Upper lobe of right lung (tissue), 1 donor: ENCODE measurements at places on chromosomes 2 and 18. TPM values are rescaled to one million over a fixed set of nuclear protein-coding genes. Genes with fewer than 3 reads are reported as not detected.
A peak's percentile ranks its signal among the peaks of the same experiment; 100 is the strongest.

DNA sequence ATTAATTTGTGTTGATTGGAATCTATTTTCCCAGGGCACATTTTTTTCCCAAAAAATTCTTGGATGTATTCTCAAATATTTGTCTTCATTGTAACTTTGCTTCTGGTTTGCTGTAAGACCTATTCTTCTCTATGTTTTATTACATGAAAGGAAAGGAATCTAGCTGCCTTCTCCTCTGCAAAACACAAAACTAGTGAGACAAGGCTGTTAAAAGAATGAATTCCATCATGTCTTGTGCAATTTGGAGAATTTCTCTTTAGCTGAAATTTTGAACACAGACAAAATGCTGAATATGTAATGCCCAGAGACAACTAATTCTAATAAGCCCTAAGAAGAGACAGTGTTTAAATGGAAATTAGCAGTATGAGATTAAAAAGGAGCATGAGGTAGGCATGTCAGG lies 275.9 kb downstream of the CDH20 start:
- H3K4me3 ChIP-seq = no peak overlapping the region
- H3K27me3 ChIP-seq = no peaks in the 10 kb centered on the region
- H3K4me1 ChIP-seq = peaks cover 27% of the 10 kb centered on the region
- no peaks in the 10 kb centered on the region for H3K36me3 ChIP-seq

GRCh38 chr2:143084462-143084861 lies 44.8 kb upstream of the ARHGAP15 start:
- DNase-seq = no peak
- H3K4me3 ChIP-seq = no peak overlapping the region
- no peak overlapping the region for H3K27ac ChIP-seq
- H3K4me1 ChIP-seq = no peaks in the 10 kb centered on the region

DNA sequence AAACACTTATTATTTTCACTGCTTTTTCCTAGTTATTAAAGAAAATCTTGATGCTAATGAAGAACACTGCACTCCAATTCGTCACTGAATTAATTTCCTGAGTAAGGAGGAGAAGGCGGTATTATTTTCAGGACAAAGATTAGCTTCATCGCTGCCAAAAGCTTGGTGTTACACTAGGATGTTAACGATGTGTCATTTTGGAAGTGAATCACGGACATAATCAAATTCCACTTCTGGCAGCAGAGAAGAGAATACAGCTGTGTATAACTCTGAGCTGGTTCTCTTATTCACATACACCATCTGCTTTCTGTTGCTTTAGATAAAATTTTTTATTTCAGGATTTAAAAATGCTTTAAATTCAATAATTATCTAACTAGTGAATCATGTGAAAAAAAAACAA lies 74.1 kb downstream of the SCG2 start:
- H3K4me1 ChIP-seq = no peaks in the 10 kb centered on the region
- no peaks in the 10 kb centered on the region for H3K36me3 ChIP-seq
- no peaks in the 10 kb centered on the region for H3K27me3 ChIP-seq
- no peak overlapping the region for H3K4me3 ChIP-seq

- no peak overlapping the region for H3K27ac ChIP-seq
- no peaks in the 10 kb centered on the region for H3K36me3 ChIP-seq
- H3K4me3 ChIP-seq = no peak overlapping the region
These were observed 130.2 kb downstream of the RGPD3 start for GRCh38 chr2:106338043-106338442.

DNA sequence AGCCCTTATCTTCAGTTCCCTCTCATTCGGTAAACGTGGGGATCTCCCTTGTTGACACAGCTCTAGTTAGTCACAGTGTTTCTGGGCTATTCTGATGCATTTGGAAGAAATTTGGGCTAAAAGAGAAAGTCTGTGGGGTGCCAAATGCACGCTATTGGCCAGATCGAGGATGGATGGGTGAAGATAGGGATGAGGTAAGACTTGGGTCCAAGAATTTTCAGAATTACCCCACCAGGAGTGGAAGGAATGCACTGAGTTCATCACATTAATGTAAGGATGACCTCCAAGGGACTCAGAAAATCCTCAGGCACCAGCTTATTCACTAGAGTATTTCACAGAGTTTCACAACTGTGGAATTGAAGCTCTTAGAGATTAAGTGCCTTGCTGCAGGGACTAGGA lies 49.3 kb downstream of the NRP2 start:
- H3K36me3 ChIP-seq = peaks cover 59% of the 10 kb centered on the region
- H3K4me1 ChIP-seq = peaks cover 18% of the 10 kb centered on the region
- H3K27ac ChIP-seq = no peak overlapping the region
- H3K4me3 ChIP-seq = no peak overlapping the region
- no peaks in the 10 kb centered on the region for H3K27me3 ChIP-seq

- DNase-seq = no peak
- H3K4me1 ChIP-seq = peaks cover 17% of the 10 kb centered on the region
- no peaks in the 10 kb centered on the region for H3K36me3 ChIP-seq
- no peaks in the 10 kb centered on the region for H3K27me3 ChIP-seq
These were observed 265.8 kb upstream of the ID2 start for GRCh38 chr2:8416001-8416571.

DNA sequence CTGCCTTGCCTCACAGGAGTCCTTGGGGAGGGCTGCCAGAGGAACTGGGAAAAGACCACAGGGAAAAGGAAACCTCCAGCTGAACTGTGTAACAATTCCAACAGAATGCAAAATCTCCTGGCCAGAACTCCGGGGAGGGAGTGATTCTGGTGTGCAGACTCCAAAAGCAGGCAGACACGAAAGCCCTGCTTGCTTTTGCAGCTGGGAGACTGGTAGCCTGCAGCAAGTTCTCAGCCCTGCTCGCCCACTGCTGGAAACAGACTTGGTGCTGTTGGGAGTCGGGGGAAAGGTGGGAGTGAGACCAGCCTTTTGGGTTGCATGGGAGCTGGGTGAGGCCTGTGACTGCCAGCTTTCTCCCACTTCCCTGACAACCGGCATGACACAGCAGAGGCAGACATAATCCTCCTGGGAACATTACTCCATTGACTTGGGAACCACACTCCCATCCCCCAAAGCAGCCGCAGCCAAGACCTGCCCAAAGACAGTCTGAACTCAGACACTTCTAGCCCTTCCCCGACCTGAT lies 26.0 kb upstream of the NMI start:
- H3K27me3 ChIP-seq = no peaks in the 10 kb centered on the region
- no peak for DNase-seq
- H3K36me3 ChIP-seq = no peaks in the 10 kb centered on the region

DNA sequence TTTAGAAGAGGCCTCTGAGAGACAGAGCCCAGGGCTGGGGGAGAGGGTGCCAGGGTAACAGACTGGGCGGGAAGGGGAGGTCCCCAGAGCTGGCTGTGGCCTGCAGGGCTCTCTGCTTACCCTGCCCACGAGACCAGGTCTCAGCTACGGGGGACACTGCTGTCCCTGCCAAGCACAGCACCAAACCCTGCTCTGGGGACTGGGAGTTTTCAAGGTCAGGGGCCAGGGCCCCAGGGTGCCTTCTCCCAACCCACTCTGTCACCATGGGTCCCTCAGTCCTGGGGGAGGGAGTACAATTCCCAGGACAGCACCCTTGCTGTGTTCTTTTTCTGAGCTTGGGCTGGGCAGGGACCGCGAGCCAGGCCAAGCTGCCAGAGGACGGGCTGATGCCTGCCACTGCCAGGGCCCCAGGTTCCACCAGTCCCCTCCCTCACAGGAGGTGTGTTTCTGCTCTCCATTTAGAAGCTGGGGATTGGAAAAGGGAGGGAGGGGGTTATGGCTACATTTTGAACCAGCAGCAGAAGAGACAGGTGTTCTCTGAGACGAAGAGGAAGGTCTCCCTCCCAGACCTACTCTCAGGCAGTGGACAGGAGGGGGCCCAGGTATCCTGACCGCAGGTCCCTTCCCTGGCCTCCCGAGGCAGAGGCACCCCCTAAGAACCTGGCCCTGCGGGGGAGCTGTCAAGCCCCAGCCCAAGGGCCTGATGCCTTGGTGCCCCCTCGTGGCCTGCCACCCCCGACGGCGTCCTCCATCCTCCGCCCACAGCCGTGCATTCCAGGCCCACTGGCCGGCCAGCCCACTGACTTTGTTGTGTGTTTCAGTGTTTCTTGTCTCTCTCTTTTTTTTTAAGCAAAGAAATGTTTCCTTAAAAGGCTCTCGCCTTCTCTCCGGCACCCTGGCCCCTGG lies 80.4 kb downstream of the TNS1 start:
- no peak for DNase-seq
- no peak overlapping the region for H3K4me3 ChIP-seq
- H3K27me3 ChIP-seq = no peaks in the 10 kb centered on the region
- H3K36me3 ChIP-seq = peaks cover 20% of the 10 kb centered on the region

- DNase-seq = no peak
- no peaks in the 10 kb centered on the region for H3K4me1 ChIP-seq
- no peaks in the 10 kb centered on the region for H3K36me3 ChIP-seq
- H3K27ac ChIP-seq = no peak overlapping the region
- H3K27me3 ChIP-seq = no peaks in the 10 kb centered on the region
- no peak overlapping the region for H3K4me3 ChIP-seq
These were observed 14.6 kb upstream of the KYNU start for GRCh38 chr2:142862847-142863246.

DNA sequence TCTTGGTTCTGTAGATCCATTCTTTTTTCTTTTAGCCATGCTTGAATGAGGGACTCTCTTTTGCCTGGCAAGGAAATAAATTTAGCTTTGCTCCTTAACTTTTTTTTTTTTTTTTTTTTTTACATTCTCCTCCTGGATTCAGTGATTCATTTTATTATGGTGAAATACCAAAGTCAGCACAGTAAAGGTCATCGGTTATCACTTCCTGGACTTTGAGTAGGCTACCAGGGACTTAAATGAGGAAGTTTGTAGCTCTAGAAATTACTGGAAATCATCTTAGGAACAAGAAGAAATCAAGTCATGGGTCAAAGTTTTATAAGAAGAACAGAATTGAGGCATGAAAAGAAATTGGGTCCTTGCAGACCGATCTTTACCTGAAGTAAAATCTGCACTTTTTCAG lies 75.0 kb downstream of the SOCS6 start:
- DNase-seq = no peak
- no peaks in the 10 kb centered on the region for H3K4me1 ChIP-seq
- H3K27ac ChIP-seq = no peak overlapping the region
- H3K36me3 ChIP-seq = no peaks in the 10 kb centered on the region

DNA sequence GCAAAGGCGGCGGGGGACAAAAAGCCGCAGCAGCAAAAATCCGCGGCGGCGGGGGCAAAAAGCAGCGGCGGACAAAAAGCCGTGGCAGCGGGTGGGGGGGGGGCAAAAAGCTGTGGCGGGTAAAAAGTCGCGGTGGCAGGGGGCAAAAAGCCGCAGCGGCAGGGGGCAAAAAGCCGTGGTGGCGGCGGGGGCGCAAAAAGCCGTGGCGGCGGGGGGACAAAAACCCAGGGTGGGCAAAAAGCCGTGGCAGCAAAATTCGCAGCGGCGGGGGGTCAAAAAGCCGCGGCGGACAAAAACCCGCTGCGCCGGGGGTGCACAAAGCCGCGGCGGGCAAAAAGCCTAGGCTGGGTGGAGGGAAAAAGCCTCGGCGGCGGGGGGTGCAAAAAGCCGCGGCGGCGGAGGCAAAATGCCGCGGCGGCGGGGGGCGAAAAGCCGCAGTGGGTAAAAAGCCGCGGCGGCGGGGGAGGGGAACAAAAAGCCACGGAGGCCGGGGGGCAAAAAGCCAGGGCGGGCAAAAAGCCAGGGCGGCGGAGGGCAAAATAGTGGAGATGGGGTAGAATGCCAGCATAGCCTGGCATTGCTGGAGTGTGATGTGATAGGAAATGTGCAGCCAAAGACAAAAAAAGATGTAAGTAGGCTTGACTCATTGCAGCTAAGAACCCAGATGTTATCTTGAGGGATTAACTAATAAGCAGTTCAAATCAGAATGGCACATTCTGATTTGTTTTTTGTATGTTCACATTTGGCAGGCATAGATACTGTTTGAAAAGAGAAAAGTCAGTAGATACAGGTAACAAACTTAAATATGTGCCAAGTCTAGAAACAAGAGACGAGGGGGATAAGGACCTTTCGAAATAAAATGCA lies 1076.3 kb downstream of the RPIA start:
- H3K4me1 ChIP-seq = no peaks in the 10 kb centered on the region
- H3K36me3 ChIP-seq = no peaks in the 10 kb centered on the region
- DNase-seq = peak; percentile 64
- no peak overlapping the region for H3K27ac ChIP-seq
- H3K27me3 ChIP-seq = peaks cover 27% of the 10 kb centered on the region

- H3K27ac ChIP-seq = no peak overlapping the region
- DNase-seq = no peak
- no peaks in the 10 kb centered on the region for H3K4me1 ChIP-seq
- no peaks in the 10 kb centered on the region for H3K27me3 ChIP-seq
- no peak overlapping the region for H3K4me3 ChIP-seq
These were observed 26.2 kb upstream of the TMEM163 start for GRCh38 chr2:134745023-134745422.

DNA sequence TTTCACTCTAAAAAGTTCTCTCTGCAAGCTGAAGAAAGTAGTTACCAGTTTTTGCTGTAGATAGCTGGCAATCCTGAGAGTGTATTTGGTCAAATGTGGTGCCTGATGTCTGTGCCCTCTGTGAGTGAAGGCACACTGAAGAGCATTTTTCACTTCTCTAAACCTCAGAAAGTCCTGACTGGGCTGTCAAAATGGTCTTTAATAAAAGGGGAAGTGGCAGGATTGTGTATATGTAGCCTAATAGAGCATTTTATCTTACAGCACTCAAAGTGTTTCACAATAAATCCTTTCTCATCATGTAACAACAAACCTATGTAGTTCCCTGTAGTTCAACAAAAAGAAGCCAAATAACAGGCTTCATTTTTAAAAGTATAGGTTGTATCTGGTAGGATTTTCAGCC lies 1552.3 kb upstream of the SLC39A10 start:
- no peak for DNase-seq
- H3K27me3 ChIP-seq = no peaks in the 10 kb centered on the region
- H3K27ac ChIP-seq = no peak overlapping the region
- H3K4me3 ChIP-seq = no peak overlapping the region

- H3K4me1 ChIP-seq = no peaks in the 10 kb centered on the region
- H3K27ac ChIP-seq = no peak overlapping the region
- peak; percentile 71 for DNase-seq
- H3K4me3 ChIP-seq = peak overlapping the region; percentile 22
- no peaks in the 10 kb centered on the region for H3K27me3 ChIP-seq
These were observed 55.8 kb downstream of the ASXL2 start for GRCh38 chr2:25822190-25823117.

GRCh38 chr2:218329027-218329825 lies 27.4 kb upstream of the CATIP start:
- DNase-seq = peak; percentile 82
- no peaks in the 10 kb centered on the region for H3K36me3 ChIP-seq
- H3K27me3 ChIP-seq = no peaks in the 10 kb centered on the region

GRCh38 chr2:88450186-88450585 lies 2.3 kb downstream of the FOXI3 start:
- H3K27me3 ChIP-seq = peaks cover 90% of the 10 kb centered on the region
- H3K27ac ChIP-seq = no peak overlapping the region
- no peaks in the 10 kb centered on the region for H3K36me3 ChIP-seq
- peak; percentile 60 for DNase-seq
- H3K4me3 ChIP-seq = no peak overlapping the region

ZNF804A gene
- total RNA-seq = 0.78 TPM

TEX44 gene
- not detected for total RNA-seq

NYAP2 gene
- 0.93 TPM for total RNA-seq

RFTN2 gene
- 12.3 TPM for total RNA-seq

CCDC178 gene
- total RNA-seq = 2.5 TPM

ABCG8 gene
- total RNA-seq = not detected

TRIM54 gene
- total RNA-seq = not detected

ZSWIM2 gene
- total RNA-seq = not detected

NCKAP5 gene
- 40.8 TPM for total RNA-seq

MLPH gene
- 423 TPM for total RNA-seq

GALNT5 gene
- total RNA-seq = 40.2 TPM

TCF23 gene
- total RNA-seq = not detected
